Right renal pelvis (tissue), 4 donors: ENCODE measurements at places on chromosomes 6 and 20.

DNA sequence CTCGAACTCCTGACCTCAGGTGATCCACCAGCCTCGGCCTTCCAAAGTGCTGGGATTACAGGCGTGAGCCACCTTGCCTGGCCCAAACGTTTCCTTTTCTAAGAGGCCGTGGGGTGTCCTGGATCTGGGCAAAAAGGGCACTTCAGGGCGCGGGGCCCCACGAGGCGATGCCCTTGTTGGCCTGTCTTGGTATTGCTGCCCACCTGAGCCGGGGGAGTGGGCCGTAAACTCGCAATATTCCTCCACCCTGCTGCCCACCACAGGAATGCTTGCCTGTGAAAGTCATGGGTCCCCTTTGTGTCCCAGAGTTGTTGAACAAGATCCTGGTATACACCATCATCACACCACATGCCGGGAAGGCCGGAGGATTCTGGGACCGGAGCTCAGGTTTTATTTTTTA lies 49.0 kb downstream of the SSR1 start:
- DNase-seq, result no peak

DNA sequence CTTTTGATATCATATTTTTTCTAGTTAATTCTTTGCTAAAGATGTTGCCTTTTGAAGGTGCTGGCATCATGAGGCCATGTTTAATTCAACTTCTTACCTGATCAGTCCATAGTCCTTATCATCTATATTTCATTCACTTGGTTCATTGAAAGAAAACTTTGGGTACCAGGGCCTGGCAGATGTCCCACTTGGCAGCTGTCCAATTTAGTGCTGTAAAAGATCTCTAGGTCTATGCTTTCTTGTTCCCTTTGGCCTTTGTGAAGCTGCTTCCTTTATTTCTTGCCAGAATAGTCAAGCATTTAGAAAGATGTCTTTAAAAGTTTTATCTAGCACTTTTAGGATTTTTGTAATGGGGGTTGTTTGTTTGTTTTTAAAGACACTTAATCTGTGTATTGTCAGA lies 61.7 kb upstream of the EYA4 start:
- DNase-seq, result no peak

DNA sequence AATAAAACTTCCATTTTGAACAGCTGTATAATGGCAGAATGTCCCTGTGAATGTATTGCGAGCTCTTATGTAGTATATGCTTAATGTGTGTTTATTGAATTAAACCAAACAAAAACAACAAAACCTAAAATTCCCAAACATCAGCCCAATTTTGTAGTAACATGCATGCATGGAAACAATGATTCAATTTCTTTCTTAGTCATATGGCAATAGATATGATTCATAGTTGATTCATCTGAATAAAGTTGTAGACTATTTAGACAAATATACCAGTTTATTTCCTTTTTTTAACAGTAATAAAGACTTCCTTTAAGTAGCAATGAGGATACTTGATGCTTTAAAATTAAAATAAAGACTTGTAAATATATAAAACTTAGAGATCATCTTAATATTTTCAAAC lies 670.6 kb downstream of the CD109 start:
- DNase-seq, result no peak

GRCh38 chr6:10323018-10323417 lies 91.9 kb downstream of the TFAP2A start:
- DNase-seq, result no peak

DNA sequence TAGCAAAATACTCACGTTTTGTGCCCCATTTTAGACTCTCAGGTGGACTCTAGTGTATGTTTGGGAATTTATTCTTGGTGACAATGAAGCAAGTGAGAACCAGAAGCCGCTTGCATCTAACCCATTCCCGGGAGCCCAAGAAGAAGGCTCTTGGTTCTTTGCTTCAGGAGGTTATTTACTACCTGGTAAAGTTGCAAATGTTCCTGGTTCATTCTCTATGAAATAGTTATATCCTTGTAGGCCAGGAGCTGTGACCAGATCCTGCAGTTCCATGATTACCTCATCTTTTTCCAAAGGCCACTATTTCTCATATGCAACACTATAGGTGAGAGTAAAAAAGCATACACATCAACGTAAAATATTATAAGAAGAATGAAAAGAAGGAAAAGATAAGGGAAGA lies 60.9 kb upstream of the FABP7 start:
- no peak for DNase-seq

DNA sequence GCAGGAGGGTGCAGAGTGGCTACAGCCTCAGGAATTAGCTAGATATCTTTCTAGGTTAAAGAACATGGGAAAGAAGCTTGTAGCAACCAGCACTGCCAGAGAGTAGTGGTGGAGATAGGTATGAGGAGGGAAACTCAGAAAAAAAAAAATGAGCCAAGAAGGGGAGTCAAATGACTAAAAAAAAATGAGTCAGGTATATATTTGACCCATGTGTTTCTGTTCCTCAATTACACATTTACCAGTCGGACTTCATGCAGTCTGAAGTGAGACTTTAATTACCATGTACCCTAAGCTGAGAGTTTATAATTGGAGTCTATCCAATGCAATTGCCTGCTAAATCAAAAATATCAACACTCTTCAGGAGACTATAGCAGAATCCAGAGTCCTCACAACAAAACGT lies 964.6 kb downstream of the HACE1 start:
- no peak for DNase-seq

- DNase-seq, result no peak
These were observed 9.3 kb upstream of the NQO2 start for GRCh38 chr6:2990248-2990931.

DNA sequence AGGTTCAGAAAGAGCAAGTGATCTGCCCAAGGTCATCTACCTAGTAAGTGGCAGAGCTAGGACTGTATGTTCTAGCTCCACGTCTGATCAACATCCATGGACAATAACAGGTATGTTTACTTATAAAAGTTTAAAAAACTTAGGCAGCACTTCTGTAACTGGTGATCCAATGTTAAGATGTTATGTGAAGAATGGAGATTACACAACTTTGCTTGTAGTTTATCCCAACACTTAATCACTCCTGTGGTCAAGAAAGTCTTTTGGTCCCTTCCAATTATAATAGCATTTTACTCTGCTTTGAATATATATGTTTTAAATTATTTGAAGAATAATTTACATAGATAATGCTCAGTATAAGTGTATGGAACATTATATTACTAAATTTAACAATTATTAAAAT lies 4.8 kb downstream of the FBXO30 start:
- no peak for DNase-seq

- no peak for DNase-seq
These were observed 6.8 kb upstream of the TBX18 start for GRCh38 chr6:84771125-84771755.

- no peak for DNase-seq
These were observed 38.7 kb downstream of the TRDN start for GRCh38 chr6:123598011-123598410.

- no peak for DNase-seq
These were observed 89.9 kb downstream of the CARMIL1 start for GRCh38 chr6:25369036-25369432.

- no peak for DNase-seq
These were observed 281.3 kb downstream of the FOXC1 start for GRCh38 chr6:1890987-1891386.

GRCh38 chr6:142844065-142844755 lies 100.8 kb downstream of the HIVEP2 start:
- no peak for DNase-seq

- no peak for DNase-seq
These were observed 146.0 kb upstream of the AFDN start for GRCh38 chr6:167680605-167681149.

GRCh38 chr6:13383328-13384163 lies 55.2 kb upstream of the TBC1D7 start:
- no peak for DNase-seq

DNA sequence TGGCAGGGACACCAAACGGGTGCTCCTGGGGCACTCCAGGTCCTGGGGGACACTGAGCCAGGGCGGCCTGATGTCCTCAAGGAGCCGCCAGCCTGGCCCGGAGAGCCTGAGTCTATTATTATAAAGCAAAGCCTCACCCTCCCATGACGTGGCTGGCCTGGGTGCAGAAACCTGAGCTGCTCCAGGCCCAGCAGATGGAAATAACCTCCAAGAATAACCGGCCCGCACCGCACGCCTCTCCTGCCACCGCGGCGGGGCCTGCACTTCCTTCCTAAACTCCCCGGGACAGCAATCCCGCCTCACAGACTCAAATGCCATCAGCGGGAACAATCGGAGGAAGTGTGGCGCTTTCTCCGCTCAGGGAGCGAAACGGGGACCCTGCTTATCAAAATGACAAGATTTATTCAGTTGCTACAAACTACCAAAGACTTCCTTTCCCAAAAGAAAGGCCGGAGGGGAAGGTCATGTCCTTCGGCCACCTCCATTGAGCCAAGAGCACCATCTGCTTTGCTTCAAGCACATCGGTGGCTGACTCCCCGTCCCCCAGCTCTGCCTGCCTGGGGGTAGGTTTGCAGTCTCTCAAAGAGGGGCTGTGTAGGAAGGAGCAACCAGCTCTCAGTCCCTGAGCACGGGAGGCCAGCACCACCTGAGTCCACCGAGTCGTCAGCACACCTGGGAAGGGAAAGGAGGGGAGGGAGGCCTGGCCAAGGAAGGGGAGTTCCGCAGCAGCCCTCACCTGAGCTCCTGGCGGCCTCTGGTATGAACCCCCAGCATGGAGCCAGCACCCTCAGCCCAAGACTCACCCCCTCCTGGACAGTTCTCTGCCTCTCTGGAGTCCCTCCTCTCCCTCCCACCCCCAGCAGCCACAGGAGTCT lies 78.6 kb upstream of the QKI start:
- no peak for DNase-seq

DNA sequence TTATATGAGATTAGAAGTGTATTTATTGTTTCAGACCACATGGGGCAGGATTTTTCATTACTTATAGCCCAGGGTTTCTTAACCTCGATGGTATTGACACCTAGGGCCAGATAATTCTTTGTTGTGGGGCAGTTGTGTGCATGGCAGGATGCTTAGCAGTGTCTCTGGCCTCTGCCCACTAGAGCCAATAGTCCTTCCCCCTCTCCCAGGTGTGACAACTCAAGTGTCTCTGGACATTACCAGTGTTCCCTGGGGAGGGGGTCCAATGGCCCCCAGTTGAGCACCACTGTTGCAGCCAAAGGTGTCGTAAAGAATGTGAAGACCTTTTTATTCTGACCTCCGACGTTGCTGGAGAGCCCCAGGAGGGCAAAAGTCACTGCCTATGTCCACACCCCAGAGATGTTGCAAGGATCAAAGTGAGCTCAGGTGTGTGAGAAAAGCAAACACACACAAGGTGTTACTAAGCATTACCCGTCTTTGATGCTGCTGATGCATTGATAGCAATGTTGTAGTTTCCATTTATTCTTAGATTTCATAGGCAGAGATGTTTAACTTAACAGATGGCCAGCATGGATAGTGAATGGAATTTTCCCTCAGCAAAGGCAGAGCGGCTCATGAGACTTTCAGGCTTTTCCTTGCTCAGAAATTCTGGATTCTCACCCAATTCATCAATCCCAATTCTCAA lies 22.2 kb downstream of the BANF2 start:
- no peak for DNase-seq

GRCh38 chr6:54315656-54316055 lies 7.4 kb downstream of the TINAG start:
- no peak for DNase-seq

GRCh38 chr6:141914646-141915045 lies 218.1 kb upstream of the GJE1 start:
- no peak for DNase-seq

DNA sequence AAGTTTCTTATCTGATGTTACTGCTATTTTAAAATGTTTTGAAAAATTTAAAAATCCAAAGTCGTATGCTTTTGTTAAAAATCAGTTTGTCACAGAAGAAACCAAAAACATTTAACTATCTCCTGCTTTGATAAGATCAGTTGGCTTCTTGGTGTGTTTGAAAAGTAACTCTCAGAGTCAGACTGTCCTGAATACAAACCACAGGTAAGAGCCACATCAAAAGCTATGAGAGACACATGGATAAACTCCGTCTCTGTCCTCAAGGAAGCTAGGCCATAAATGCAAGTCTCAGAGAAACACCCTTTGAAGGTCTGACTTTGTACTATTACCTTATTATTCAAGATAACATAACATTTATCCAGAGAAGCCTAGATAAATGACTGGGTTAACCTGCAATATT lies 7.7 kb downstream of the HBS1L start:
- DNase-seq, result no peak

GRCh38 chr6:17705428-17705777 lies 1.3 kb downstream of the NUP153 start:
- no peak for DNase-seq

DNA sequence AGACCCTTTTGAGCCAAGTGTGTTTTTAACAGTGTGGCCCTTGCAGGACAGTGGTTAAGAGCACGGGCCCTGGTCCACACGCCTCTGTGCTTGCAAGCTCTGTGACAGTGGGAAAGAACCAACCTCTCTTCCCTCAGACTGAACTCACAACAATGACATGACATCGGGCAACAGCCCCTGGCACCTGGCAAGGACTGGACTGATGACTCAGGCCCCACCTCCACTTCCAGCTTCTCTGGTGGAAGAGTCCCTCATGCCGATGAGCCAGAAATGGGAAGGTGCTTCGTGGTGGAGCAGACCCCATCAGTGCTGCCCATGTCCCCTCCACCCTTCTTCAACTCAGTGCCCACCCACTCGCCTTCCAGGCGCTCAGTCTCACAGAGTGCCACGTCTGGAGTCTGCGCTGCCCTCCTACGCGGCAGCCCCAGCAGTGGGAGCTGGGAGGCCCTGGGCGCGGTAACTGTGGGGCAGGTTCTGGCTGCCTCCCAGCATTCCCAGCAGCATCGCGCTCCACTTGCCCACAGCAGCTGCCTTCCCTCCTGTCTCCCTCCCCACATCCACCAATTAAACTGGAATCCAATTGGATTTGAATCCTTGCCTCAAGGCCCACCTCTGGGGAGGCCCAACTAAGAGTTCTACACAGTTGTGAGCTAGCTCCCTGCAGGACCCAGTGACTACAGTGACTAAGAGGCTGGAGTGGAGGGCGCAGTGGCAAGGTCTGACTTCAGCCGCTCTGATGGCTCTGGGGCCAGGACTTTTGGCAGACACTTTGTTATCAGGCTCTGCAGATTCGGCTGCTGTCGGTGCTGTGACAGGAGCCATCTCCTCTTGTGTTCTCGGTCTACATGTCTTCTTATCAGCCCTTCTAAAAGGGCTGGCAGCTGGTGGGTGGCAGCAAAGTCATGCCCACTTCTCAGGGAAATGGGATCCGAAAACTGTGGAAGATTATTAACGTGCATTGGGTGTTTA lies 156.8 kb upstream of the MLN start:
- DNase-seq, result no peak

- DNase-seq, result no peak
These were observed 10.6 kb downstream of the ARMH2 start for GRCh38 chr6:24788031-24788665.

DNA sequence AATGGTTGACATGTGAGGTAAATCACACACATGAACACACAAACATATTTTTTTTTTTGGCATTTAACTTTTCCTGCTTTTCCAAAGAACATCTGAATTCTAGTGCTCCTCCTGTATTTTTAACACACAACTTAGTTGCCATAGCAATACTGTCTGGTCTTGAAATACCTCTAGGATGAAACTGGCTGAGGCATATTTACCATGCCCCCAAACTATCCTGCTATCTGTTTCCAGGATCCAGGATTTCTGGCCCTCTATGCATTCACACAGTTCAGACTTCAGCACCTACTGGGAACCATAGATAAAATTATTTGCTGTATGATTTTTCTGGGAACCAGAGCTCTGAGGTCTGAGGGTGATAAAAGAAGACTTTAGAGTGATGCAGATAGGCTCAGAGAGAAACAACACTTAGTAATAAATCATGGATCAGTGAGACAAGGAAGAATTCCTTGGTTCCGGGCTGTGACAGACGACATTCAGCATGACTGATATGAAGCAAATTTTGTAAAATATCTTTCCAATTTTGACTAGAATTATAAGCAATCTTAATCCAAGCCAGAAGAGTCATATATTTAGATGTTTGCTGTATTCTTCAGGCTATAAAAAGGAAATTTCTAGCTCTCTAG lies 359.7 kb downstream of the BTBD9 start:
- DNase-seq, result no peak
